Thymus (tissue), 14 donors: ENCODE measurements at places on chromosomes 11 and 22. TPM values are rescaled to one million over a fixed set of nuclear protein-coding genes. Genes with fewer than 3 reads are reported as not detected.
A peak's percentile ranks its signal among the peaks of the same experiment; 100 is the strongest.

DNA sequence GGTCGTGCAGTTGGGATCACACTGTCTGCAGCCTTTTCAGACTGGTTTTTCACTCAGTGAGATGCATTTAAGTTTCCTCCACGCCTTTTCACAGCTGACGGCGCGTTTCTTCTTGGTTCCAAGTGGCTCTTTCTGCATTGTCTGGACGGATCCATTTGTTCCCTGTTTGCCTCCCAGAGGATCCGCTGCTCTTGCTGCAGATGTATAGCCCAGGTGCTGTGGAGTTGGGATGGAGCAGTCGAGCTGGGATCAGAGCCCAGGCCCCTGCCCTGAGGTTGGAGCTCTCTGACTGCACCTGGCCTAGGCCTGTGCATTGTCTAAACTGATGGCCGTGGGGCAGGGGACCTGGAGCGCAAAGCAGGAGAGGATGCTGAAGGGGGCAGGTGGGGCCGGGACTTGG is 51.6 kb downstream of the PARVB start:
- H3K27me3 ChIP-seq = no peaks in the 10 kb centered on the region
- no peaks in the 10 kb centered on the region for H3K4me1 ChIP-seq
- H3K27ac ChIP-seq = no peak overlapping the region
- no peak for DNase-seq

DNA sequence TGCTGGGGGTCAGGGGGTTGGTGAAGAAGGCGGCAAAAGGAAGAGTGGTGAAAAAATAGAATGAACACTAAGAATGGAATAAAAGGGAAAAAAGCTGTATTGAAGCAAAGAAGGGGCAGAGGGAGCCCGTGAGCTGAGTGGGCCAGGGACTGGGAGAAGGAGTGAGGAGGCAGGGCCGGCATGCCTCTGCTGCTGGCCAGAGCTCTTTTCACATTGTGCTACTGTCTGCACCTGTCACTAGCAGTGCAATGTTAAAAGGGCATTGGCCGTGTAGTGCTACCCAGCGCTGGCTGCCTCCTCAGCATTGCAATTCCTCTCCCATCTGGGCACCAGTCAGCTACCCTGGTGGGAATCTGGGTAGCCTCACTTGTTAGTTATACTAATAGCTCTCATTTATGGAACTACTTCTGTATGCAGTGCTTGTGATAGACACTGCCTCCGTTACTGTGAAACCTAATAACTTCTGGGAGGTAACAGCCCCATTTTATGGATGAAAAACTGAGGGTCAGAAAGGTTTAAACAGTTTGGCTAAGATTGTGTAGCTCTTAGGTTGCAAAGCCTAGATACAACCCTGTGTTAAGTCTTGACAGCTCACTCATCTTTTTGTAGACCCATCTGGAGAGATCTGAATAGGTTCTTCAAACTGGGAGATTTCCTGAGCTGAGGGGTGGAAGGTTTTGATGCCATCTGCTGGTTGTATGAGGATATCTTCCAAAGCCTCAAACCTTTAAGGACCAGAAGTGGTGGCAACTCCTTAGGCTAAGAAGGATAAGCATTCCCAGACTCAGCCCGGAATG is 8.5 kb downstream of the YPEL4 start:
- peaks cover 6% of the 10 kb centered on the region for H3K27me3 ChIP-seq
- peak overlapping the region; percentile 15 for H3K27ac ChIP-seq
- no peak overlapping the region for H3K4me3 ChIP-seq
- peaks cover 17% of the 10 kb centered on the region for H3K4me1 ChIP-seq
- no peak for DNase-seq

DNA sequence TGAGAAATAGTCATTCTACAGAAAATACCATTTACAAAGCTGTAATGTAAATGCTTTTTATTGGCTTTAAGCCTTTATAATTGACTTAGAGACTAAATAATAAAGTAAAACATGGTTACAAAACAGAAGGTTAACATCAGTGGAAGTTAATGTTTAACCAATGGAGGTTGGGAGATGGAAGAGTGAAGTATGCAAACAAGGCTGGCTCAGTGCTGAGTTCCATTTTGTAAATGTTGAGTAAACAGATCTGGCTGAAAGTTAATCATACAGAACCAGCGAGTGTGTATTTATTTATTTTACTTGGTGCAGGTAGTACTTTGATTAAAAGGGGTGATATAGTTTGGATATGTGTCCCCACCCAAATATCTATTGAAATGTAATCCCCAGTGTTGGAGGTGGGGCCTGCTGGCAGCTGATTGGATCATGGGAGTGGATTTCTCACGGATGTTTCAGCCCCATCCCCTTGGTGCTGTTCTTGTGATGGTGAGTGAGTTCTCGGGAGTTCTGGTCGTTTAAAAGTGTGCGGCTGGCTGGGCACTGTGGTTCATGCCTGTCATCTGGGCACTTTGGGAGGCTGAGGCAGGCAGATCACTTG is 827.4 kb downstream of the OPCML start:
- H3K4me3 ChIP-seq = no peak overlapping the region
- no peak overlapping the region for H3K27ac ChIP-seq
- DNase-seq = no peak
- no peaks in the 10 kb centered on the region for H3K36me3 ChIP-seq
- no peaks in the 10 kb centered on the region for H3K27me3 ChIP-seq
- H3K4me1 ChIP-seq = no peaks in the 10 kb centered on the region

DNA sequence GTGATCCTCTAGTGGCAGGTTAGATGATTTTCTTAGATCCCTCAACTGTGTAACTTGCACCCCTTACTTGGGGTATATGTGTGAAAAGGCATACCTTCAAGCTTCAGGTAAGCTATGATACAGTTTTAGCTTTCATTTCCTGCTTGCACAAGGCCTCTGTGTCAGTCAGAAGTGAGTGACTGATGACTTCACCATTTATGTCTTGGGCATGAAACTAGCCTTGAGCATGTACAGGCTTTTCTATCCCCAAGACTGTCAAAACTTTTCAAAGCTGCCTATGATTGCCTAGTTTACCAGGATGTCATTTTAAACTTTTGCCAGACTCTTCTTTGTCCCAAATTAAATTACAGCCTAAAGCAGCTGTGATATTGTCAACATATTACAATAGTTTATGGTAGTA is 286.1 kb upstream of the CNTN5 start:
- no peaks in the 10 kb centered on the region for H3K36me3 ChIP-seq
- H3K27me3 ChIP-seq = no peaks in the 10 kb centered on the region
- H3K27ac ChIP-seq = no peak overlapping the region
- H3K4me1 ChIP-seq = no peaks in the 10 kb centered on the region

DNA sequence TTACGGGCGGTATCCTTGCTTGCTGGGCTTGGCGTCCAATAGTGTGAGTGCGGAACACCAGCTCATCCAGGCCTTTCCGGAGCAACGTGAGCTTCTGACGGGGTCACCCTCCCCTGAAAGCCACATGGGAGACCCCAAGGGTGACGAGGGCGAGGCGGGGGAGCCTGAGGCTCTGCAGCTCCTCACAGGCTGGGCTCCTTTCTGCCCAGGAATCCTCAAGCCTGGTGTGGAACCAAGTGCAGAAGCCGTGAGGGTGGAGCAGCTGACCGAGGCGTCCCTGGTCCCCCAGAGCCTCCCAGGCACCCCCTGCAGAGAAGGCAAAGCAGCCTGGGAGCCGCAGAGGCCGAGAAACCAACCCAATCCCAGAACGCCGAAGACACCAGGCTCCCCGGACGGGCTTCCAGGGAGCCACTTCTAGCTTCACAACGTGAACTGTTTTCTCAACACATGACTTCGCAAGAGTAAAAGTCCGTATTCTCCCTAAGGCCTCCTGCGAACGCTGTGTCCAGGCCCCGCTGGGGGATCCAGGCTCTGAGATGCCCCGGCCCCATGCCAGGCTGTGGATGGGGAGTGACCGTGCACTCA is 530.3 kb downstream of the BRD1 start:
- H3K4me3 ChIP-seq = no peak overlapping the region
- H3K4me1 ChIP-seq = no peaks in the 10 kb centered on the region
- H3K27me3 ChIP-seq = no peaks in the 10 kb centered on the region
- DNase-seq = no peak
- H3K36me3 ChIP-seq = no peaks in the 10 kb centered on the region

- H3K4me3 ChIP-seq = peak overlapping the region; percentile 78
- H3K4me1 ChIP-seq = peaks cover 10% of the 10 kb centered on the region
- H3K27ac ChIP-seq = peak overlapping the region; percentile 83
These were observed 1.3 kb downstream of the NAP1L4 start for GRCh38 chr11:2990617-2991451.

GRCh38 chr22:45318168-45318557 is 8.4 kb downstream of the FAM118A start:
- H3K27me3 ChIP-seq = no peaks in the 10 kb centered on the region
- peak; percentile 90 for DNase-seq
- H3K36me3 ChIP-seq = peaks cover 9% of the 10 kb centered on the region
- H3K4me3 ChIP-seq = peak overlapping the region; percentile 14

- DNase-seq = no peak
These were observed 5.2 kb downstream of the LGR4 start for GRCh38 chr11:27467181-27467913.

DNA sequence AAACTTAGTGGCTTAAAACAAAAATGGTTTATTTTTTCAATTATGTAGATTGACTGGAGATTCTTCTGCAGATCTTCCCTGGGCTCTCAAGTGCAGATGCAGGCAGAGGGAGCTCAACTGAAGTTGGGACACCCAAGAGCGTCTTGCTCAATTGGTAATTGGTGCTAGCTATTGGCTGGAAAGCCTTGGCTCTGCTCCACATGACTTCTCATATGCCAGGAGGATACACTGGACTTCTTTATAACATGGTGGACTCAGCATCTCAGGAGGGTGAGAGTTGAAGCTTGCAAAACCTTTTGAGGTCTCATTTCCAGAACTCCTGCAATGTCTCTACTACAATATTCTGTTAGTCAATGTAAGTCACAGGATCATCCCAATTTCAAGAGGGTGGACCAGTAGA is 42.2 kb upstream of the PRSS23 start:
- no peak overlapping the region for H3K27ac ChIP-seq
- no peaks in the 10 kb centered on the region for H3K4me1 ChIP-seq
- H3K4me3 ChIP-seq = no peak overlapping the region
- H3K36me3 ChIP-seq = no peaks in the 10 kb centered on the region
- no peak for DNase-seq

DNA sequence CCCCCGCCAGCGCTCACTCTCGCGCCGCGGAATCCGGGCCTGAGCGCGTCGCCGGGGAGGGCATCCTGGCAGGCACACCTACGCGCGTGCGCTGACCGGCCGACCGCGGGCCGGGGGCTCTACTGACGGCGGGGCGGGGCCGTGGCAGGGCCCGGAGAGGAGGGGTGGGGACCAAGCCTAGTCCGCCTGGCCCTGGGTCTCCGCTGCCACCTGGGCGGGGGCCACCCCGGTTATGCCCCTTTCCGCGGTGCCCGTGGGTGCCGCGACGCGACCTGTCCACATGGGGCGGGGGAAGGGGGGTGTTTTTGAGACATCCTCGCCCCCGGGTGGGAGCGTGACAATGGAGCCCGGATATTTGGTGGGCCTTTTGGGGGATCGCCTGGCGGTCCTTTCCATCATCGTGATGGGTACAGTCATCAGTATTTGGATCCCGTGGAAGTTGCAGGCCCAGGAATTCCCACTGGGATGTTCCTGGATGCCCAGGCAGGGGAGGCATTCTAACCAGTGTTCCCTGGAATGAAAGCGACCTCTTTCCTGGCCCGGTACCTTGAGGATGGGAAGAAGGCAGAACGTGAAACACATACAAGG is 2.2 kb downstream of the NCAM1 start:
- no peak overlapping the region for H3K4me3 ChIP-seq
- H3K27ac ChIP-seq = no peak overlapping the region
- peaks cover 74% of the 10 kb centered on the region for H3K27me3 ChIP-seq
- no peak for DNase-seq
- H3K36me3 ChIP-seq = no peaks in the 10 kb centered on the region

- no peaks in the 10 kb centered on the region for H3K27me3 ChIP-seq
- H3K4me1 ChIP-seq = peaks cover 6% of the 10 kb centered on the region
- no peak for DNase-seq
- H3K27ac ChIP-seq = no peak overlapping the region
- no peaks in the 10 kb centered on the region for H3K36me3 ChIP-seq
- no peak overlapping the region for H3K4me3 ChIP-seq
These were observed 44.2 kb upstream of the MICAL2 start for GRCh38 chr11:12066056-12066798.

DNA sequence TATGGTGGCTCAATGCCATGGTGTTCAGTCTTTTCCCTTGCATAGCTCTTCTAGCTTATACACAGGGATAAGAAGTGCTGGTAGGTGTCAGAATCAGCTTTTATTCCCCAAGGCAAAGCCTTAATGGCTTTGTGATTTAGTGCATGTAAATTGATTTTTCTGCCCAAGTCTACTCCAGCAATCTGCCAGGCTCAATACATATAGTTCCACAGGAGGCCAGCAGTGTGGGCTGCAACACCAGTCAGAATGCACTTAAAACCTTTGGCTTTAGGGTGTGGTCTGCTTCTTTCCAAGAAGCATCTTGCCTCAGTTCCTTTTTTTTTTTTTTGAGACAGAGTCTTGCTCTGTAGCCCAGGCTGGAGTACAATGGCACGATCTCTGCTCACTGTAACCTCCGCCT is 14.5 kb upstream of the CAPRIN1 start:
- DNase-seq = no peak
- no peaks in the 10 kb centered on the region for H3K36me3 ChIP-seq
- H3K27me3 ChIP-seq = no peaks in the 10 kb centered on the region
- H3K4me1 ChIP-seq = no peaks in the 10 kb centered on the region

DNA sequence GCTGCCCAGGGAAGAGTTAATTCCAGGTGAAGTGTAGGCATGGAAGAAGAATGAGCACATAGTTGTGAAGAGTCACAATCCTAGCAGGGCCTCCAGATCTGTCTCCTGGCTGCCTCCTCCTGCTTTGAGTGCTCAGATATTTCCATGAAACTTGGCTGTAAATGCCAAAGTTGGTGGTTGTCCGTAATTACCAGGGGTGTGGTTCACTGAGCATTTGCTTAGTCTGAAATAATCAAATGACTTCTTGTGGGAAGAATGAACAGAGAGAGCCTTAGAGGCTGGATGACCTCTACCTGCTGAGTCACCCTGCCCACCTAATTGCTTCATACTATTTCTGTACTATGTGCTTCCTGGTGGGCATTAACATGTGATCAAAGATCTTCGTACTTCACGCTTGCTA is 50.9 kb downstream of the APIP start:
- no peaks in the 10 kb centered on the region for H3K4me1 ChIP-seq
- no peaks in the 10 kb centered on the region for H3K36me3 ChIP-seq
- H3K27ac ChIP-seq = no peak overlapping the region
- H3K27me3 ChIP-seq = no peaks in the 10 kb centered on the region

- H3K27me3 ChIP-seq = no peaks in the 10 kb centered on the region
- no peak overlapping the region for H3K27ac ChIP-seq
- no peaks in the 10 kb centered on the region for H3K36me3 ChIP-seq
- peaks cover 3% of the 10 kb centered on the region for H3K4me1 ChIP-seq
- no peak for DNase-seq
These were observed 99.4 kb downstream of the MIAT start for GRCh38 chr22:26756675-26757293.

CASP5 gene
- total RNA-seq = 0.33 TPM

PDGFB gene
- 1.6 TPM for total RNA-seq

MUC5AC gene
- total RNA-seq = 0.05 TPM
